AG08395 (cell line): ENCODE measurements at places on chromosomes 4 and X.
A peak's percentile ranks its signal among the peaks of the same experiment; 100 is the strongest.

DNA sequence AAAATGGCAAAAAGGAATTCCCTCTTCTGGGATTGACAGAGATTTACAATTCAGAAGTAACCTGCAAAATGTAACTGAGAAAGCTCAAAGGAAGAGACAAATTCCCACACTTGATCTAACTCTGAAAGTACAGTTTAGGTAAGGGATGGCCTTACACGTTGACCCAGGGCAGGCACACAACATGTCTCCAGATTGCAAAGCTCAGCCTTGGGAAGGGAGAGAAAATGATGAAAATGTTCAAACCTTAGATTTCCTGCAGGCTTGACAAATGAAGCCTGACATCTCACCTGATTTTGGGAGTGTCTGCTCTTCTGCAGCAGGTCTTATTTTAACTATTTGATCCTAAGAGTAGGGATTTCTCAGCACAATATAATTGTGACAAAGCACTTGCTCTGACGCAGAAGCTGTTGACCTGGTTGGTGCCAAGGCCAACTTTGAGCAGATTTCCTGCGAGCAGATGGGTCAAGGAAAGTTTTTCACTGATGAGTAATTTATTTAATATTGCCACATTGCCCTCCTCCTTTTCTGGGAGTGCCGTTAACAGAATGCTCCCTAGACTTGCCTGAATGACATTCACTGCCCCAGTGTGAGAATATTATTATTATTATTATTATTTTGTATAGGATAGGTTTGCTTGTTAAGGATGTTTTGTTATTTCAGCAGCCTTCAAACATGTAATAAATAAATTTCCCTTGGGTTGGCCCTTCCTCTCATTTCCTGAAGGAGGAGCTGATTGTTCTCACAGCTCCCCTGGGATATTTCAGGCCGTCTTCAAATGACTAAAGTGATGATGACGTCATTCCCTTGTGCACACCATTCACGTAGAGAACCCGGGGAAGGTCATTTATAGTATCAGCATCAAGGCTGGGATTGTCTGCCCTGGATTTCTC is 157.1 kb downstream of the VEGFC start:
- DNase-seq = peak; percentile 78

DNA sequence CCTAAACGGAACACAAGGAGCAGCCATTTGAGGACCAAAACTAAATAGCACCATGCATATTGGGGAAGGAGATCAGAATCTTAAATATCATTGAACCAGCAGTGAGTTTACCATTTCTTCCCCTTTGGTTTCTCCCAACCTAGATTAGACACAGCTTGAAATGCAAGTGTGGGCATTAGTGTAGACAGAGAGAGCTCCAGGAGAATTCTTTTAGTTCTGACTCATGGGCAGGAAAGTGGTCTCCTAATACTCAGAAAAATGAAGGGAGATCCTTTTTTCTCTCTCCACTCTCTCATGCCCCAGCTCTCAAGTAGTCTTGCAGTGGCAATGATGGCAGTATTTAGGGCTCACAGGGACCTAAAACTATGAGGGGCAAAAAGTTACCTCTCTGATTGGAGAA is 567.9 kb downstream of the INPP4B start:
- no peak for DNase-seq

DNA sequence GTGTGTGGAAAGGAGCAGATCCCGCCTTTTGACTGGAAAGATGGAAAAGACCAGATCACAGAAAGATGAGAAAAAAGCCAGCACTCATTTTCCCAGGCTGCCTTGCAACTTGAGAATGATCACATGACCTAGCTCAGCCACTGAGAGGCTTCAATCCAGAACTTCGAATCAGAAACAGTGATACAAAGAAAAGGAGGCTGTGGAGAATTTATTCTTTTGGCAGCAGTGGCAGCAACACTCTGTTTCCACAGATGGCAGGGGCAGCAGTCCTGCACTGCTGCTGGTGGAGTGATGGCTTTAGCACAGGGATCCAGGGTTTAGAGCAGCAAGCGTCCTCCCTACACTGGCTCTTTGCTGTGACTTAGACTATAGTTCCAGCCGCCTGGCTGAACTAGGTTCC is 77.8 kb upstream of the SH3RF1 start:
- DNase-seq = no peak

GRCh38 chr4:159360549-159360948 is 257.7 kb downstream of the RAPGEF2 start:
- DNase-seq = peak; percentile 71

DNA sequence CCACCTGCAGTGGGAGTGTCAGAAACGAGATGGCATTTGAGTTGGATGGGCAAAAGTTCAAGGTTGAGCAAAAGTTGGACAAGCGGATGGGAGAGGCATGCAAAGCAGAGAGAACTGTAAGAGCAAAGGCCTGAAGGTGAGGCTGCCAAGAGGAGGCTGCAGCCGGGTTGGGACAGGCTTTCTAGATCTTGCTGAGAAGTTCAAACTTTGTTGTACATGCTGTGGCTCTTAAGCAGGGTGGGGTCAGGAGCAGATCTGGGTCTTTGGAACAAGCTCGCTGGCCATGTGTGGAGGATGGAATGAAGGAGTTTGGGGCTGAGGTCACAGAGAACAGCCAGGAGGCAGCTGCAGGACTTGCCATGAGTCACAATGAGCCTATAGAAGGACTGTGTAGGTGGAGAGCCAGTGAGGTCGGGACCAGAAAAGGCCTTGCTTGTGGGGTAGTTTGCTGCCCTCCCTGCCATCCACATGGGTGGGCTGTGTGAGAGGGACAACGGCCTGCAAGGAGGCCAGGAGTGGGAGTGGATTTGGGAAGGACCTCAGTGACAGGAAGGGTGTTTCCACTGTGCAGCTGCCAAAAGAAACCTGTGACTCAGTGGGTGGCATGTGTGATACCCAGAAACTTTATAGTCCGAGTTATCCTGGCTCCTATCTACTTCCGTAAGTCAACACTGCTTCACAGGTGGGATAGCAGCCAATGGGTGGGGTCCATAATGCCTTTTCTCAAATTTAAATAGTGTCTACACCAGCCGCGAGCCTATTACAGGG is 210.4 kb downstream of the MID1IP1 start:
- DNase-seq = no peak
